Left renal cortex interstitium (tissue), 4 donors: ENCODE measurements at places on chromosomes 5 and 9.

DNA sequence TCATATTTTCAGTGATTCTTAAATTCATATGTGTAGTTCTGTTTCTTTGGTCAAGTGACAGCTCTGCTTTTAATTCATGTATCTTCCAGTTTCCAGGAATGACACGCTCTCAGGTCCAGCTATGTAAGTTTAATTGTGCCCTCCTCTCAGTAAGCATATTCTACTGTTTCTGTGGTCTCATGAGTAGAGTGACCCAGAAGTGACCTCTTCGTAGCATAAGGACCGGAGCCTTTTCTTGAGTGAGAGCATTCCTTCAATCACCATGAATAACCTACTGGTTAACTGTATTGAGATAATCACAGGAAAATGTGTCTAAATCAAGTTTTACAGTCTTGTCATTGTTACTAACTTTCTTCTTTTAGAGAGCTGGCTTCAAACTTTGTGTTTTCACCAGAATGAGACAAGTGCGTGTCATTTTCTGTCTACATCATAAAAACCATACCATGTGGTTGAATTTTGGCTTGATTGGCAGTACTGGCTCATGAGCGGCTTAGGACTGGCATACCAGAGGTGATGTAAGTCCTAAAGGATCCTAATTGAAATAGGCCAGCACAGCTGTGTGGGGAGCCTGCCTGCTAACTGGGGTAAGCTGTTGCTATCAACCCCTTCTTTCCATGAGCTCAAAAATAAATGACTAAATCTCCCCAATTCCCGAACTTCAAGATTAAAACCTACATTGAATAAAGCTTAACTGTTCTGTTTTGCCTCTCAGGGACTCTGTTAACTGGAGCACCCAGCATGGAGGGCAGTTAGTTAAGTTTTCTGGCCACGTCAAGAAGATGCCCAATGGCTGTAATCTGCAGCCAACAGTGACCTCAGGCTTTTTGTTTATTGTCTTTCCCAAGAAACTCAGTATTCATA, 4.8 kb downstream of the ADAMTSL1 start:
- DNase-seq, result no peak

- no peak for DNase-seq
Measured at GRCh38 chr9:37370968-37371563, 51.4 kb upstream of the GRHPR start.

- no peak for DNase-seq
Measured at GRCh38 chr9:8115570-8115969, 316.0 kb upstream of the DMAC1 start.

GRCh38 chr9:109302606-109303005, 18.3 kb downstream of the EPB41L4B start:
- no peak for DNase-seq

DNA sequence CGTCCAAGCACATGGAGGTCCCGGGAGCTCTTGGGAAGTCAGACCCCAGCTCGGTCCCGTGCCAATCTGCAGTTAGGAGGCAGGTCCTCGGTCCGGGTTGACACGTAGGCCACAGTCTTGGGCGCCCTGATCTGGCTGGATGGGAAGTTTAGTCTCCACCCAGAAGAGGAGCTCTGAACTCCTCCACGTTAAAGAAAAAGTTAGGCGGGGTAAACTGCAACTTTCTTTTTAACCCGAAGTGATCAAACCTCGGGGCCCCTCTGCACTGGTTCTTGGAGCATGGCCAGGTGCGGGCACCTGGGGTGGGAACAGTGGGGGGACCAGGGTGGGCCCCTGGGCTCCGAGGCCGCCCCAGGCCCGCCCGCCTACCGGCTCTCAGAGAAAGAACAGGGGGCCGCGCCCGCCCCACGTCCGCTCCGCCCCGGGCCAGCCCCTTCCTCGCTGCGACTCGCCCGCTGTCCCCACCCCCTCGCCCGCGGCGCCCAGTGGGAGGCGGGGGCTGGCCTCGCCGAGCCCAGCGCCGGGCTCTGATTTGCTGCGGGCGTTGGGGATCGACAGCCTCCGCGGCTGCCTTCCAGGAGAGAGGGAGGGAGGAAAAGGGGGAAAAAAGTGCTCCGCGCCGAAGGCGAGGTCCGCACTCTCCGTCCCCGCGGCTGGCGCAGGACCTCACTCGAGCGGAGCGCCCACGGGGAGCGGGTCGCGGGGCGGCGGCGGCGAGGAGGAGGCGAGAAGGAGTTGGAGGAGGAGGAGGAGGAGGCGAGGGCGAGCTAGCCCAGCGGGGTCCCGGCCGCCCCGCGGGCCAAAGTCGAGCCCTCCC, at the start of gene COL5A1:
Gene COL5A1, plus strand, starts transcription at position 631 of the 817 bp plus-strand sequence. CDS start 385 bp downstream, outside the sequence.
- peak; percentile 73 for DNase-seq

GRCh38 chr9:116286297-116286696, 132.7 kb downstream of the PAPPA start:
- peak; percentile 47 for DNase-seq

DNA sequence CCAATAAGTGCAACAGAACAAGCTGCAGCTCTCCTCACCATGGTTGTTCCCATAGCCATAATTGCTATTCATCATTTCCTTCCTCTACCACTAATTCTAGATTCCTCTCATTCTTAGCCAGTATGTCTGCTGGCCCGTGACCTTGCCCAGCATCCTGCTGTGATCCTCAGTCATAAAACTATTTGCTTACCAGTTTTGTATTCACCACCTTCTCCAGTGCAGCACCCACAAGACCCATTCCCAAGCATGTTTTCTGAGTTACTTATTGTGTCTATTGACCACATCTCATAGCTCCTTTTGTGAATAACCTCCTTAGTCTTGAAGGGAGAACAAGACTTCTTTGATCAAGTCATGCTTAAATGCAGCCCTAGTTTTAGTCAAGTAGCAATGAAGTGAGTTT, 488.0 kb upstream of the CTNND2 start:
- no peak for DNase-seq

GRCh38 chr9:125549891-125550885, 156.8 kb downstream of the MAPKAP1 start:
- no peak for DNase-seq

DNA sequence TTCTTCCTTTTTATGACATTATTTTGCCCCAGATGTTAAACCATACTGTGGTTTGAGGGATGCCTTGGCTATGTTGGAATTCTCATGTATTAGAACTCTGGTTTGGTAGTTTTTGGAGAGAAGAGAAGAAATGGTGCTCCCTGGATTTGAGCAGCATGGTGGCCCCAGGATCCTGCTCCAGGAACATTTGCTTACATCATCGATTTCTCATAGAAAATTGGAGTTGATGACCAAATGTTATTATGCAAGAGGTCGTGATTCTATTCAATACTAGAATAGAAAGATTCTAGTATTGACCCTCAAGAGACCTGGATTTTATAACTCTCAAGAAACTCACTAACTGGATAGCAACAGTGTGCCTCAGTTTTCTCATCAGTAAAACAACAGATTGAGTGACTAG, 77.5 kb upstream of the GNAQ start:
- DNase-seq, result no peak

- DNase-seq, result no peak
Measured at GRCh38 chr5:68745448-68745847, 348.4 kb upstream of the SLC30A5 start.

GRCh38 chr9:20837166-20837565, 153.1 kb downstream of the FOCAD start:
- no peak for DNase-seq

GRCh38 chr5:177445052-177445916, 1.3 kb upstream of the PRR7 start:
- DNase-seq, result no peak

- DNase-seq, result no peak
Measured at GRCh38 chr5:34685485-34686165, 29.5 kb downstream of the RAI14 start.

- DNase-seq, result no peak
Measured at GRCh38 chr5:36878392-36879082, 2.0 kb downstream of the NIPBL start.

GRCh38 chr5:79582186-79582585, 30.1 kb upstream of the TENT2 start:
- no peak for DNase-seq

DNA sequence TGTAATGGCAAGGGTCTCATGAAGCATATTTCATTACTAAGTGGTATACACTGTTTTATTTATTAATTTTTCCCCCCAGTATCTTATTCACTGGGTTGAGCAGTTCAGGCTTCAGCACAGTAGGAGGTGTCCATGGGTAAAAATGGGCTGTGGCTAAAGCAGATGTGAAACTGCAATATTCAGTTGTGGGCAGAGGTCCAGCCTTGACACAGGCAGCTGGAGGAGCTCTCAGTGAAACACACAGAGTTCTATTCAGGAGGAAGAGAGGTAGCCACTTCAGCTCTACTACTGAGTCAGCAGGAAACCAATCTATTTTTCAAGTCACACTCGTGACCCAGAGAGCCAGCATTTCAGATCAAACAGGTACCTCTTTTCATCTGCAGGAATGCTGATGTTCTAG, 418.3 kb downstream of the CDH10 start:
- DNase-seq, result no peak

GRCh38 chr5:134088291-134088690, 26.2 kb upstream of the TCF7 start:
- DNase-seq, result no peak

DNA sequence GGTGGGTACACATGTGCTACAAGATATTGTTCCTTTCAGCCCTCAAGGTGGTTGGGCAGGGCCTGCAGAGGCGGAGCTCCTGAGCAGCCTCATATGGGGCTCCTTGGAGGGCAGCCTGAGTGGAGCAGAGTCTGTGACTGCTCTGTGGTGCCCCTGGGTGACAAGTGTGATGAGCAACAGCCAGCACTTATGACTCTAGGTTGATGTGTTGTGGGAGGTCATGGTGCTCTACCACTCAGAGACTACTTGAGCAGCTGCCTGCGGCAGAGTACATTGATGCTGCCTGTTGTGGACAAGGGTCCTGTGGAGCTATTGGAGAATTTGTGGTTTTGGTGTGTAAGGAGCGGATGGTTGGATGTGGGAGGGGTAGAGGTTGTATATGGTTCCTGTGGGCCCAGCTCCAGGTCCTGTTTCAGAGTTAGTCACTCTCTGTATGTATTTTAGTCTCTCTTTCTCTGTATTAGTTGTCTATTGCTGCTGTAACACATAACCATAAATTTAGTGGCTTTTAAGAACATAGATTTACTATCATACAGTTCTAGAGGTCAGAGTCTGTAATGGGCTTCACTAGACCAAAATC, 141.3 kb downstream of the SREK1 start:
- no peak for DNase-seq
